ENCODE measurements at places on chromosomes 5 and 9.
A peak's percentile ranks its signal among the peaks of the same experiment; 100 is the strongest.

DNA sequence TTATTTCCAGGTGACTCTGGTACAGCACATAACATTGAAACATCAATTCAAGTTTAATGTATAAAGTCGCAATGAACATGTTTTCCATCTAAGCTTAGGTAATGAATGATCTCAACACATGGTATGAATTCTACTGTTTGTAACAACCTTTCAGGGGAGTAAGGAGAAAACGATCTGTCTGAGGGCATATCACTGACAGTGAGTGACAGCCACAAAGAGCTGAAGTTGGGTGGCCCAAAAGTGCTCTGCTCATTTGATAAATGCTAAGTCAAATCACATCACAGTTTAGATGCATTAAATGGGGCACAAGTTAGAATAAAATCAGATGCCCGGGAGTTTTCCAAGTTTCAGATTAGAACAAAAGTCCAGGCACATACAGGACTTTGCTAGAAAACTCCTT, 1.2 kb downstream of the FANCC start:
- DNase-seq, result no peak

DNA sequence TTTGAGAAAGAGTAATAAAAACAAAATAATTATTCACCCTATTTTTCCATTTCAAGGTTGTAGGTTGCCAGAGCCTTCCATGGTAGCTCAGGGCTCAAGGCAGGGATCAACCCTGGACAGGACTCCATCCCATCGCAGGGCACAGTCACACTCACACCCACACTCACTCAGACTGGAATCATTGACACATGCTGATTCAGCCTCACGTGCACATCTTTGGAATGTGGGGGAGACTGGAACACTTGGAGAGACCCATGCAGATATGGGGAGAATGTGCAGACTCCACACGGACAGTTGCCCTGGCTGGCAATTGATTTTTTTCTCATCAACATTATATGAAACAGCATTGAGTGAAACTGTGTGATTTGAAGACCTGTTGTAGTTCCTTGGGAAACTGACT, 234.1 kb downstream of the ADGRV1 start:
- DNase-seq, result peak; percentile 22

GRCh38 chr5:133569347-133569746, 43.0 kb downstream of the FSTL4 start:
- DNase-seq, result no peak

- peak; percentile 21 for DNase-seq
Measured at GRCh38 chr5:96690861-96691260, 28.7 kb downstream of the CAST start.

DNA sequence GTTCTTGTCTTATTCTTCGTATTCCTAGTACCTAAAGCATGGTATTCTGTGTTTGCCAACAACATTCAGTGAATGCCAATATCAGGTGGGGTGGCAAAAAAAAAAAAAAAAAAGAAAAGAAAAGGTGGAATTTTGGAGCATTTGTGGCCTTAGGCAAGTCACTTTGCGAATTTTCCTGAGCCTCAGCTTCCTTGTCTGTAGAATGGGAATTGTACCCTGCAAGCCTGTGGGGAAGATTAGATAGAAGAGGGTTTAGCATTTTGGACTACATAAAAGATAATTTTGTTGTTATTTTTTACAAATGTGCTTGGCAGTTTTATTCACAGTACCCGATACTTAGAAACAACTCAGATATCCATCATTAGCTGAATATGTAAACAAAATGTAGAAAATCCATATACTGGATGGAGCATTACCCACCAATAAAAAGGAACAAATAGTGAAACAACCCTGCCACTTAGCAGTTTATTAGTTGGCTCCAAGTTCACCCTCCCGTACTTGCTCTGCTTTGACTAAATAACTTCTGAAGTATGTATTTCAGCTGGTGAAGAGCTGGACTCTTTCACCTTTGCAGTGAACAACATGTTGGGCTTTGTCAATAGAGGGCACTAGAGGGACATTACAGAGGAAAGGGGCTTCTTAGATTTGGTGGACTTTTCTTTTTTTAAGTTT, 13.6 kb downstream of the UBE2D2 start:
- DNase-seq, result peak; percentile 46

- no peak for DNase-seq
Measured at GRCh38 chr9:127084076-127085039, 38.1 kb downstream of the ANGPTL2 start.

DNA sequence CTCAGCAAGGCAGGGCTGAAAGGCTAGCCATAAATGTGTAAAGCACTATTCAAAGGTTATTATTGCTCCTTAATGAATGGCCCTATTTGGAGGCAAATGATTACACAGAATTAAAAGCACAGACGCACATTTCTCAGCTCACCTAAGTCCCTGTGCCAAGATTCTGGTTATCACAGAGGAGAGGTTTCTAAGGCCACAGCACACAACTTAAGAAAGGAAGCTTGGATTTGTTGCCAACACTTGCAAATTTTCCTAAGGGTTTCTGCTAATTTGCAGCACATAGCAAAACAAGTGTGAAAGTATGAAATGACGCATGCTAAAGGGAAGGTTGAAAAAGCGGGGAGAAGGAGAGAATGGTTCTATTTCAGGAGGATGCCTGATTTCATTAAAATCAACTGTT, 834.1 kb upstream of the C9orf72 start:
- DNase-seq, result no peak

- DNase-seq, result no peak
Measured at GRCh38 chr9:126623667-126624478, 10.1 kb downstream of the LMX1B start.

GRCh38 chr5:45057564-45057963, 248.8 kb downstream of the MRPS30 start:
- no peak for DNase-seq

- DNase-seq, result no peak
Measured at GRCh38 chr5:108925073-108925472, 177.4 kb downstream of the FER start.

DNA sequence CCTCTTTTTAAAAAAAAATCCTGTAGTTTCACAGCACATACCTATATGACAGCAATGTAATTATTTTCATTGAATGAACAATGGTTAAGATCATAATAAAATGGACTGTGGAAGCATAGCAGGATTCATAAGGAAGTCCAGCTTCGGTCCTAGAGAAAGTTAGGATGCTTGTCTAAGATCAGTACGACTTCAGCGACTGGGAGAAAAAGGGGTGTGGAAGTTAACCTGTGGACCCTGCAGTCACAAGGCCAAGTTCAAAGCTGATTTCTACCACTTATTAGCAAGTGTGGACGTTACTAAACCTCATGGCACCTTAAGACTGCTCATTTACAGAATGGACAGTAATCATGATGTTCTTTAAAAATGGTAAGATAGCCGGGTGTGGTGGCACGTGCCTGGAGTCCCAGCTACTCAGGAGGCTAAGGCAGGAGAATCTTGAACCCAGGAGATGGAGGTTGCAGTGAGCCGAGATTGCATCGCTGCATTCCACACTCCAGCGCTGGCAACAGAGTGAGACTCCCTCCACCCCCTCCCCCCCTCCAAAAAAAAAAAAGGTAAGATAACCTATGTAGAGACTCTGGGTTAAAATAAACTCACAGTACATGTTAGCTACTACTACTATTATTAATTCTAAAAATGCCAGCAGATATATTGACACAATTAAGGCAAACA, 71.6 kb upstream of the PCA3 start:
- no peak for DNase-seq

GRCh38 chr5:125461641-125462072, 715.2 kb upstream of the ZNF608 start:
- DNase-seq, result no peak

GRCh38 chr5:9447691-9448090, 98.2 kb downstream of the SEMA5A start:
- peak; percentile 22 for DNase-seq

DNA sequence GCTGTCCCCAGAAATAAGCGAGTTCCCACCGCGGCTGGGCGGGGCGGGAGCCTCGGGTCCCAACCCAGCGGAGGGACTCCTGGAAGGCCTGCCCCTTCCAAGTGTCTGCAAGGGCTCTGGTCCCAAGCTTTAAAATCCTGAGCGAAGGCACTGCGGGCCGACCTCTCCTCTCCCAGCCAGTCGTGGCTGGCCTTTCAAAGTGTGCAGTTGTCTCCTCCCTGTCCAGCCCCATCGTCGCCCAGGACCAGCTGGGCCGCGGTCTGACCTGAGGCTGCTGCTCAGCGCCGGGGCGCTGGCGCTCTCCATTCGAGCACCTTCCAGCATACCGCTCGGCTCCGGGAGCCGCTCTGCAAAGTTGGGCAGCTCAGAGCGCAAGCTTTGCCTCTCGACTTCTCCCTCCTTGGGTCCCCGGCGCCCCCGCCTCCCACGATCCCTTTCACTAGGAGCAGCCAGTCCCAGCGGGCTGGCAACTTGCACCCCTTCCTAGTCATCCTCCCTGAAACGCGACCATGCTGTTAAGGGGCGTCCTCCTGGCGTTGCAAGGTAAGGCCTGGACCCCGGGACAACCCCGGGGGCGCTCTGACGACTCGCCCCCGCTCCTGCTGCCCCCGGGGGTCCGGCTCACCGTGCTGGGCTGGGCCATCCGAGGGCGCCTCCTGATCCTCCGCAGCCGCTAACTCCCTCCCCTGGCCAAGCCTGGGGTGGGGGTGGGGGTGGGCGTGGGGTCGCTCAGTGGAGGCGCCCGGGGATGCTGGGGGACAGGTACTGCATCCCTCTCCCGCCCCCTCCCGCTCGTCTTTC, at the start of gene MAMDC2:
Gene MAMDC2 (plus strand): TSS at position 160 of the 801 bp plus-strand sequence. CDS start 350 bp downstream, at position 510.
- DNase-seq, result peak; percentile 41

DNA sequence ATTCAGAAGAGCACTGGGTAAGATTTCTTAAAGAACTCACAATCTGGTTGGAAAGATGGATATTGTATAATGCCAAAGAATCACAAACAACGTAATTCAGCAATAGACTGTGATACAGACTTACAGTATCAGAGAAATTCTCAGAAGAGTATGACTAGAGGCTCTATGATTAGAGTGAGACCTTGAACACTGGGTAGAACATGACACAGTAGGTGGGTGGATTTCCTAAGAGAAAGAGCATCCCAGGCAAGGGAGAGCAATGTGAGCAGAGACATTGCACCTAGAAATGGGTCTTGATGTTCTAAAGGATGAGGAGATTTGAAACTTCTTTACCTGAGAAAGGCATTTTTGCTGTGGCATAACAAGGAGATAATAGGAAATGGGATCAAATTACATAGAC, 27.3 kb upstream of the CAST start:
- DNase-seq, result no peak

GRCh38 chr9:108259917-108260675, 595.7 kb downstream of the ACTL7B start:
- peak; percentile 27 for DNase-seq

- DNase-seq, result no peak
Measured at GRCh38 chr5:73160239-73160671, 12.7 kb upstream of the TMEM174 start.

DNA sequence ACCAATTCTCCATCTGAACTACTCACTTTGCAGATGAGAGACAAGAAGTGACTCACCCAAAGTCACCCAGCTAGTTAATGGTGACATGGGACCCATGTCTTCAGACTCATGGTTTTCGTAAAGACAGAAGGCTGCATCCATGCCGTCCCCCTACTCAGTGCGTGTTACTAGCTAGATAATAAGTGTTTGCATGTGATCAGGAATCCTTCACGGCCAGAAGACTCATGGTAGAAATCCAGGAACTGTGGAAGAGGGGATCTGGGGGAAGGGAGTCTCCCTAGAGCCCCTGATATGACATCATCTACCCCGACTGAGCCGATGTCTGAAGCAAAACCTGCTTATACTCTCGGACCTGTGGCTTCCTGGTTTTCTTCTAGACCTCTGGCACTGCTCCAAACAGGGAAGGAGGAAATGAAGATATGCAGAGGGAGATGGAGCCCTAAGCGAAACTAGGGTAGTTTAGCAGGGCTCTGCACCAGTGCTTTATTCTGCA, 3.3 kb downstream of the RNF183 start:
- DNase-seq, result peak; percentile 17

GRCh38 chr5:126097876-126098275, 325.3 kb upstream of the GRAMD2B start:
- peak; percentile 43 for DNase-seq

Data from fibroblast of skin of back (primary cell).